Neuronal stem cell (in vitro differentiated cells): ENCODE measurements at places on chromosomes 3 and 15.
A peak's percentile ranks its signal among the peaks of the same experiment; 100 is the strongest.

GRCh38 chr15:84834969-84835368, 17.8 kb downstream of the ALPK3 start:
- DNase-seq: no peak

- DNase-seq: no peak
These were observed 47.0 kb upstream of the HERC1 start for GRCh38 chr15:63880744-63881143.

DNA sequence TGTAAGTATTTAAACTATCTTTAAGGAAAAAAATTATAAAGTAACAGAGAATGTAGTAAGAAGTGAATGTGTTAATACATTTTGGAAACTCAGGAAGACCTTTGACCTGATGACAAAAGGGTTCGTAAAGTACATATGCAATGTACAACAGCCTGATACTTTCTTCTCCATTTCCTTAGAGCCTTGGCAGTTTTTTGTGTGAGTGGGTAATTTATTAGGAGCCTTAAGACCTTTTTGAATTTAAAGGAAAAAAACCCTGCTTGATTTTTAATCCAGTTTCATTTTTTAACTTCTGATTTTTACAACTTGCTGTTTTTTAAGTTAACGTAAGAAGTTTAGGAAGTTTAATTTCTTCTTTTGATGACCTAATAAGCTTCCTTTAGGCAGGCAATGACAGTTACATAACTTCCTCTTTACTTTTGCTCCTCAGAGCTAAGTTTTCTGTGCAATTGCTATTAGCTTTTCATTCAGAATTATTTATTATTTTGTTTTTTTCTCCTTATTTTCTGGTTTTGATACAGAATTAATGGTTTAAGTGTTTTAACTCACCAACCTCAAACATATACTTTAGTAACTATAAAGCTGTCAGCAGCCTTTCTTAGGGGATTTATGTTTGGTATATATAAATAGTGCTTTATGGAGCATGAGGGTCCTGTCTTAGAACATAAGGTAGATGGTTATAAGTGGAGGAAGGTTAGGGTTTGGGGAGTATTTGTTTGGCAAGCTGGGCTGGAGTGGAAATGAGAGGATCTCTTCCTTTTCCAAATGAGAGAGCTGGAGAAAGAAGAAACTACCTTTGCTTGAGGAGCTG, 35.2 kb downstream of the ARMC8 start:
- DNase-seq: no peak

DNA sequence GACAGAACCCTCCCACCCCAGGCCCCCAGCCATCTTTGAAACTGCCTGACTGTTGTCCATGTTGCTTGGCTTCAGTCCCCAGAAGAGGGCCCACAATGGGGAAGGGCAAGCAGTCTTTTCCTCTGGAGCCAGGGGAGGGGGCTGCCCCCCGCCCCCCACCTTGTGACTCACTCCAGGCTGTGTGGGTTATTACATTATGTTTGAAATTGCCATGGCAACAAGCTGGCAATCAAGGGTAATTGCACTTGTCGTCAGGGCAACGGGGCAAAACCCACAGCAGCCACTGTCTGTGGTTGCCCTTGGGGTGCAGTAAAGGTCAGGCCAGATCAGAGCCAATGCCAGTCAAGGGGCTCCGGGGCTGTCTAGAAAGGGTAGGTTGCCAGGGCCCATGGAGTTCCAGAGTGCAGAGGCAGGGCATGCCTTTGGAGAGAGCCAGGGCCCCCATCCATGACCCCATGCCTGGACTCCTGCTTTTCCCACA, 3.1 kb upstream of the CAMKV start:
- no peak for DNase-seq

- no peak for DNase-seq
These were observed 66.0 kb downstream of the CGNL1 start for GRCh38 chr15:57442335-57442734.

- DNase-seq: no peak
These were observed 190.9 kb upstream of the MME start for GRCh38 chr3:154889227-154889634.

- no peak for DNase-seq
These were observed 24.5 kb upstream of the SLC7A14 start for GRCh38 chr3:170610321-170610884.

- DNase-seq: no peak
These were observed 83.4 kb upstream of the FAM3D start for GRCh38 chr3:58749948-58750347.

GRCh38 chr15:92463352-92463751, 69.7 kb downstream of the ST8SIA2 start:
- DNase-seq: no peak

DNA sequence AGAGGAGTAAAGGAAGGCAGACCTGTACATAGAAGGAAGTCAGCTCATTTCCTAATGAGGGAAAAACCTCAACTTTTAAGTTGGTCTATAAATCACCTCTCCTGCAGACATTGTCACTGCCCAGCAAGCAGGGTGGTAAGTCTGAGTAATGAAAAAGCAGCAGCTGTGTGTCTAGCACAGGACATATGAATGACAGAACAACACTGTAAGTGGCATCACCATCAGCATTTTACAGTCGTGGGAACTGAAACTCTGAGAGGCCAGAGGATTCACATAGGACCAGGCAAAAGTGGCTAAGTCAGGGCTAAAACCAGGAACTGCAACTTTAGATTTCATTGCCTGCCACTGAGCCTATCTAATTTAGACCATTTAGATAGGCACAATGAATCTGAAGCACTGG, 235.6 kb downstream of the CLSTN2 start:
- no peak for DNase-seq

DNA sequence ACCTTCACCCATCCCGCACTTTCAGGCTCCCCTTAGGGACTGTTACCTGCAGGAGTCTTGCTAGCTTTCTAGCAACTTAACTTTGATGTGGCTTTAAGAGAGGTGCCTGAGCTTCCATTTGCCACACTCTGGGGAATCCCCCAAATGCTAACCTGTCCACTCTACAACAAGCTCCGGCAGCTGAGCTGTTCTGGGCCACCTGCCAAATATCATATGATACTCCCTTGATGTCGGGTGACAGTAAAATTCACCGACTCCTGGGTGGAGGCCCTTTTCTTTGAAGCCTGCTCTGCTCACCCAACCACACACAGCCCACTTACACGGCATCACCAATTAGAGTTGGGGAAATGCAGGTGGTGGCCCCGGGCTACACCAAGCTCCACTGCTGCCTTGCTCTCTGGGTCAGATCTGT, 38.0 kb upstream of the XCR1 start:
- DNase-seq: no peak

DNA sequence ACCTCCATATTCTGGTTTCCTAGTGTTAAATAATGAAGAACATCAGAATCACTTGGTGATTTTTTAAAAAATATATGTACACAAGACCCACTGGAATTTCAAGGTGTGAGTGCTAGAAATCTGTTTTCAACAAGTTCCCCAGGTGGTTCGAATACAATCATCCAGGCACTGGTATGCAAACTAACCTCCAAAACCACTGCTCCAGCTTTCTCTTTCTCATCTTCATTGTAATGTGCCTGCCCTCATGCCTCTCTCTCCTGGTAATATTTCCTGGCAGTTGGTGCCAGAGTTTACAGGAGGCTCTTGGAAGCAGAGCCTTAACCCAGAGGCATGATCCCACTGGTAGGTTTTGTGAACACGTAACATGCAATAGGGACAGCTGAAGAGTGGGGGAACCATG, 163.1 kb upstream of the MANF start:
- no peak for DNase-seq

DNA sequence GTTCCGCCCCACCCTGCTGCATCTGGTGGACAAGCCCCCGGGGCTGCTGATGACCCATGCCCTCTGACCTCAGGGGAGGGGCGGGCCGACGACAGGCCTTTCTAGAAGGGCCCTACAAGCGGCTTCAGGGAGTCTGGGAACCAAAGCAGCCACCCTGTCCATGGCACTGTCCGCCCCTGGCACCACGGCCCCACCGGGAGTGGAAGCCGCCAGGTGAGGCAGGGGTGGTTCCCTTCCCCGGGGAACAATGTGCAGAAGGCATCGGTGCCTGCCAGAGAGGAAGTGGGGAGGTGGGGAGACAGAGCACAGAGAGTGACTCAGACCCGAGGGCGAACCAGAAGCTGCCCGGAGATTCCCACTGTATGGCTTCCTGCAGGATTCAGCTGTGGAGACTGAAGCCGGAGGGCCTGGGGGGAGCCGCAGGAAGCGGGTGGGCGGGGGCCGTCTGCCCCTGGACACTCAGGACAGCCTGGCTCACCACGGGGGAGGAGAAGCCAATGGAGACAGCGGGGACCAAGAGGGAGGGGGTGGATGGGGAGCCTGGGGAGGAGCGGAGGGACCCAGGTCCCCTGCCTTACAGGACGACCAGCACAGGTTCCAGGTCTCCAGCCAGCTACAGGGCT, 134.0 kb downstream of the TPRA1 start:
- DNase-seq: no peak

GRCh38 chr3:147757866-147758265, 348.7 kb downstream of the ZIC1 start:
- DNase-seq: no peak

- DNase-seq: peak; percentile 11
These were observed 4.2 kb upstream of the CHRM5 start for GRCh38 chr15:33963831-33964664.

GRCh38 chr15:72792431-72792830, 8.9 kb upstream of the ADPGK start:
- no peak for DNase-seq

- DNase-seq: no peak
These were observed 6.7 kb downstream of the SUMF1 start for GRCh38 chr3:4460334-4460733.

DNA sequence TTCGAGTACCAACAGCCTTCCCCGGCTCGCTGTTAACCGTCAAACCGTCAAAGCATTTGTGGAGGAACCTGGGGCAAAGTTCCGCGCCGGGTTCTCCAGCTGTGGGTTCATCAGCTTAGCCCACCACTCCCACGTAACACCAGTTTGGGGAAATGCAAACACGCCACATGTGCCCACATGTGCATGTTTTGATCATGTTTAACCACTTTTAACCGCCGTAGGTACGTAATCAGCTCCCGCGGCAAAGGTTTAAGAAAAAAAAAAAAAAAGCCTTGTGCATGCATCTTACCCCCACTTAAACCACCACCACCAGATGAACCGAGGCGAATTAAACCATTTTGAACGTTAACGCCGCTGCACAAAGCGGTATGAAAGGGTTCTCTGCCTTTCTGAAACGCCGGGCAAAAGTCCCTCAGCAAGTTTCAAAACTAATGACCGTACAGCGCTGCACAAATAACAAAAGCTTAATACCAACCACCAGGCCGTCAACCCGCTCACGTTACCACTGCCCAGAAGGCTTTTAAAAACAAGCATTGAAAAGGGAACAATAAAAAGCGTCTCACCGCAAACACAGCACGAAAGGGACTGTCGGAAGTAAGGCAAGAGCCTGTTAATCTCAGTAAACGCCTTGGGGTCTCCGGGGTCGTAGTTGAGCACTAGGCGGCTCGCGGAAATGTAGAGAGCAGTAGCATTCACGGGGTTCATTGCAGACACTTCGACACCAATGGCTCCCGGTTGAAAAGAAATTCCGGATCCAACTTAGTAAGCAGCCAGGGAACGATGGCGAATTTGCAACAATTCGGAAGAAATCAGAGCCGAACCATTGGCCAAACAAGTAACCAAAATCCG, 1.5 kb downstream of the MSL2 start:
- peak; percentile 37 for DNase-seq

DNA sequence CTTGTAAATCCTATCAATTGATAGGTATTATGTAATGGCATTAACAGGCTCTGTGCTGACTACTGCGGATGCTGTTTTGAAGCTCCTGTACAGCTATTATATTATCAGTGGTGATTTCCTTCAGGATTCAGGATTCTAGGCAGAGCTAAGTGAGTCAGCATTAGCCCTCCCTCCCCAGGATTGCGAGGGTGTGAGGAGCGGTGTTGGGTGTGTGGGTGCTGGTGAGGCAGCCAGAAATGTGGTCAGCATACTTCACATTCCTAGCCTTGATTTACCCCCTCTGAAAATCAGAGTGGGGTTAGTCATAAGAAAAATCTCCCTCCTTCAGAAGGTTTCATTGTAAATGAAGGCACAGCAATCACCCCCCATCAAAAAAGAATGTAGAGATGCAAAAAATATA, 72.5 kb downstream of the SNTN start:
- no peak for DNase-seq

DNA sequence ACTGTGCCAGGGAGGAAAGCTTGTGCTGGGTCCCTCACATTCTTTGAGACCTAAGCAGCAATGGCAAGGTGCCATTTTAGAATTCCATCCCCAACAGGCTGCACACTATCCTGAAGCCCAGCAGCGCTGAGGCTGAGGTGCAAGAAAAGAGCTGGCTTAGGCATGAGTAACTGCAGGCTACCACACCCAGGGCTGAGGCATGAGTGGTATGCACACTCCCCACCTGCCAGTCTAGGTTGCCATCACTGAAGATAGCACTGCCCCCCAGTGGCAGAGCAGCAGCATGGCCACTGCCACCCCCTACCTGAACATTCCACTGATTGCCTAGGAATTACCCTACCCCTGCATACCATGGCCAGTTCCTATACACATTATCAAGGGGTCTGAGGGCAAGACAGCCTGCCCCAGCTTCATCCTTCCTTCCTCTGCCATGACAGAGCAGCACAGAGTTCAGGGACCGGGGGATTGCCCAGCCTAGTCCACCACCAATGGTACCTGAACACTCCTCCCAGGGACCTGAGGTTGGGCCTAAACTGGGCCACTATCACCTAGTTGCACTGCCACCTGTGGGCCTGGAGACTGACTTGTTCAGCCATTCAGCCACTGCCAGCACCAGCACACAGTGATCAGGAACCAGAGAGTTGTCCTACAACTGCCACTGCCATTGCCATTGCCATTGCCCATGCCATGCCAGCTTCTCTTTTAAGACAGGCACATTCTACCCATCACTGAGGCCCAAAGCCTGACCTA, 129.8 kb downstream of the SATB1 start:
- peak; percentile 18 for DNase-seq

- DNase-seq: no peak
These were observed 49.6 kb upstream of the DUT start for GRCh38 chr15:48281674-48282073.

DNA sequence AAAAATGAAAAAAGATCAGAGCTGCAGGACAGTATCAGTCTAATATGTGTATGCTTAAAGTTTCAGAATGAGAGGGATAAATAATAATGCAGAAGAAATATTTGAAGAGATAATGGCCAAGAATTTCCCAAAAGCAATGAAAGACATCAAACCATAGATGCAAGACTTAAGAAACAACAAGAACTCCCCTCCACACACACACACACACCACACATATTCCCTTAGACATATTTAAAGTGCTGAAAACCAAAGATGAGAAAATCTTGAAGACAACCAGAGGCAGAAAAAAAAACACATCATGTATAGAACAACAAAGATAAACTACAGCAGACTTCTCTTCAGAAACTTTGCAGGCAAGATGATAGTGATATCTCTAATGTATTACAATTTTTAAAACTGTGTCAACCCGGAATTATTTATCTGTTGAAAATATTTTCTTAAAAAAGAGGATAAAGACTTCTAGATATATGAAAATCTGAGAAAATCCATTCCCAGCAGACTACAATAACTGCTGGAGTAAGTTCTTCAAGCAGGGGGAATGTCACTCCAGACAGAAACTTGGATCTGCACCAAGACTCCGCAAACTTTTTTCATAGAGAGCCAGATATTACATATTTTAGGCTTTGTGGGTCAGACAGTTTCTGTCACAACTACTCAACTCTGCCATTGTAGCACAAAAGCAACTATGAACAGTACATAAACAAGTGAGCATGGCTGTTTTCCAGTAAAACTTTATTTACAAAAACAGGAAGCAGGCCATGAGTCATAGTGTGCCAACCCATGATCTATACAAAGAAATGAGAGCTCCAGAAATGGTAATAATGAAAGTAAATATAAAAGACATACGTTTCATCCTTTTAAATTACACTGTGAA, 223.4 kb upstream of the CGNL1 start:
- DNase-seq: no peak

GRCh38 chr3:121786485-121786884, 36.9 kb upstream of the GOLGB1 start:
- no peak for DNase-seq

- no peak for DNase-seq
These were observed 265.2 kb downstream of the SUCLG2 start for GRCh38 chr3:67389176-67389575.
